ENCODE measurements at places on chromosomes 7 and 10.

GRCh38 chr7:22717760-22718159, 9.2 kb upstream of the IL6 start:
- no peak for DNase-seq

DNA sequence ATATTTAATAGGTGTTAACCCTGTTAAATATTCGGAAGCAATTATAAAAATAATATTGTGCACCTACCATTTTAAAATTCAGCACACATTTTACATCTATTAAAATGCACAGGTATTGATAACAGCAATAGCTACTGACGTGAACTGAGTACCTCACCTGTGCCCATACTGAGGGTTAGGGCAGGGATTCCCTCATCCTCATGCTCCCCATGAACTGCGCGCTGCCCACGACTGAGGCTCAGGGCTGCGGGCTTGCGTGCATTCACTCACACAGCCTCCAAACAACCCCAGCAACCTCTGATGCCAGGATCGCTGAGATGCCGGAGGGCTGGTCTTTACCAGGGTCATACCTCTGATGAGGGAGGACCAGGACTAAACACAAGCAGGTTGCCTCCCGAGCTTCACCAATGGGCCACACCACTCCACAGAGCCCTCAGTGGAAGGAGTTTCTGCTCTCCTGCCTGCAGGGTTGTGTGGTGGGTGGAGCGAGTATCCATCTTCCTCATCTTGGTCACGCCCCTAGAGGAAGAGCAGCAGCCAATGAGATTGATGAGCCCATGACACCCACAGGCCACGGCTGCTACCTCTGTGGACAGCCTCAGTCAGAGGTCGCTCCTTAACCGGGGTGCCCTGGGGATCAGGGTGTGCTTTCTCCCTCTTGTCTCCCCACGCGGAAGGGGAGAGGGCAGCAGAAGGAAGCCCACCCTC, 478.3 kb downstream of the TNS3 start:
- DNase-seq, result no peak

GRCh38 chr10:60731134-60731885, 47.0 kb upstream of the CDK1 start:
- peak; percentile 57 for DNase-seq

DNA sequence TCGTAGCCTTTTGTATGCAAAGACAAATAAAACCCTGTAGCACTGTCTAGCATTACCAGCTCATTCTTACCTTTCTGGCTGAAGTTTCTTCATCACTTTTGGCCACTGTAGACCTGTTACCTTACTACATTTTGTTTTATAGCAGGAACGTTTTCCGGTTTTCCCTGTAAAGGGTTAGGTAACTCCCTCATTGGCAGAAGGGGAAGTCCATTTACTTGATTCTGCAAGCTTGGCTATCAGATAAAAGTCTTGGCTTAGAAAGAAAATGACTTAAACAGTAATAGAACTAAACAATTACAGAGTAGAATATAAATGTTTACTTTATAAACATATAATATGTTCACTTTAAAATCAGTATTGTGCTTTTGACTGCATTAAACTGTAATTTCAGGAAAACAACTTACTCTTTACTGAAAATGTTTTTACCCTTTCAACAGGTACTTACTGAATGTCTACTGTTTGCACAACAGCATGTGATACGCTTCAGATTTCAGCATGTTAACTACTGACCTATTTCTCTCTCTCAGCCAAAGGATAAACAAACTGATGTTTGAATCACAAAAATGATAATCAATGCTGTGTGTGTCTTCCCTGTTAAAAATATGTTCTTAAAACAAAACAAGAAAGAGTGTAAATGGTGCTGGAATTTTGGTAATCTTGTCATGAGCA, 67.1 kb downstream of the OTUD1 start:
- no peak for DNase-seq

DNA sequence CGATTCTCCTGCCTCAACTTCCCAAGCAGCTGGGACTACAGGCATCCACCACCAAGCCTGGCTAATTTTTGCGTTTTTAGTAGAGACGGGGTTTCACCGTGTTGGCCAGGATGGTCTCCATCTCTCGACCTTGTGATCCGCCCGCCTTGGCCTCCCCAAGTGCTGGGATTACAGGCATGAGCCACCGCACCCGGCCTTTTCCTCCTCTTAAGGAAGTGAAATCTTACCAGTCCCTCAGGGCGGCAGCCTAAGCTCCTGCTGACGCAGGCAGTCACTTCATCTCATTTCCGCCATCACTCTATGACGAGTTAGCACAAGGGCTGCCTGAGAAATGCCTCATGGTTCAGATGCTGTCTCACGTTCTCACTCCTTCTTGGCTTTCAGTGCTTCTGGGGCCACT, 246.0 kb upstream of the SHH start:
- DNase-seq, result no peak

- no peak for DNase-seq
Measured at GRCh38 chr10:114491419-114491818, 87.1 kb upstream of the AFAP1L2 start.

DNA sequence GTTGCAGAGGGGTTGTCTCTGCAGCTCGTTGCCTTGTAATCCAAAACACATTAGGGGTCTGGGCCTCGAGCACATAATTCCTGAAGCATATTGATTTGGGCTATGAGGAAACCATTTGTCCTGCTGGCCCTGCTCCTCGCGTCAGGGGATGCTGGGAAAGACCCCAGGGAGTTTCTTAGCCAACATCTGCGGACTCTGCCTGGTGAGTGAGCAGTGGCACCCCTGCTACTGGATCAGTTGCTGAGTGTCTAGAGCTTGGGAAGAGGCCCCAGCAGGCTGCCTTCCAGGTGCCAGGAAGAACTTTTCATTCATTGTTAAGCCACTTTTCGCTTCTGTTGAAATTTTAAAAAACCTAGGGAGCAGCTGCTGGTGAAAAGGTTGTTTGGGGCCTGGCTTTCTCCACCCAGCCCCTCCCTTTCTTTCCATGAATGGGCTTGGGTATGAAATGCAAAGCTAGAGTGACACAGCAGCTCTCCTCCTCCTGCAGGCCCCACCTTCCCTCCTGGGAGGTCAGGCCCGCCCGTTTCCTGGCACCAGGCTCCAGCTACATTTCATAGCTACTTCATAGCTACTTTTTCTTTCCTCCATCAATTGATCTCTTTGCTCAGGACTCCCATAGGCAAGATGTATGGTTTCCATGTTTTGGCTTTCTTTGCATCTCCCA, 26.8 kb downstream of the TACR2 start:
- peak; percentile 18 for DNase-seq

GRCh38 chr7:7051206-7051877, 131.0 kb upstream of the C1GALT1 start:
- no peak for DNase-seq

DNA sequence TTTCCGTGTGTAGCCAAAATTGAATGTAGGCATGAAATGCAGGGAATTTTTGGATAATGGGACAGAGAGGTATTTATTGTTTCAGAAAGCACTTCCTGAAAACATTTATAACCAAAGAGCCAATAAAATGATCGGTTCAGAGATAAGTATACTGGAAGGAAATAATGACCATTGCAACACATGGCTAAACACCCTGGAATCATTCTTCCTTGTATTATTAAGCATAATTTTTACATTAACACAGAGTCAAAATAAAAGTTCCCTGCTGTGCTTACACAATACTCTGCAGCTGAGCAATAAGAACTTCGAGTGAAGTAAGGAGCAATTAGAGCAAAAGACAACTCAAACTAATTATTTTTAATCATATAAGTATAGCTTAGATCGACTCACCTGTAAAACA, 648.3 kb downstream of the TNS3 start:
- no peak for DNase-seq

- DNase-seq, result no peak
Measured at GRCh38 chr10:74813381-74814259, 12.8 kb upstream of the KAT6B start.

GRCh38 chr7:157961731-157962457, 625.1 kb downstream of the DNAJB6 start:
- no peak for DNase-seq

DNA sequence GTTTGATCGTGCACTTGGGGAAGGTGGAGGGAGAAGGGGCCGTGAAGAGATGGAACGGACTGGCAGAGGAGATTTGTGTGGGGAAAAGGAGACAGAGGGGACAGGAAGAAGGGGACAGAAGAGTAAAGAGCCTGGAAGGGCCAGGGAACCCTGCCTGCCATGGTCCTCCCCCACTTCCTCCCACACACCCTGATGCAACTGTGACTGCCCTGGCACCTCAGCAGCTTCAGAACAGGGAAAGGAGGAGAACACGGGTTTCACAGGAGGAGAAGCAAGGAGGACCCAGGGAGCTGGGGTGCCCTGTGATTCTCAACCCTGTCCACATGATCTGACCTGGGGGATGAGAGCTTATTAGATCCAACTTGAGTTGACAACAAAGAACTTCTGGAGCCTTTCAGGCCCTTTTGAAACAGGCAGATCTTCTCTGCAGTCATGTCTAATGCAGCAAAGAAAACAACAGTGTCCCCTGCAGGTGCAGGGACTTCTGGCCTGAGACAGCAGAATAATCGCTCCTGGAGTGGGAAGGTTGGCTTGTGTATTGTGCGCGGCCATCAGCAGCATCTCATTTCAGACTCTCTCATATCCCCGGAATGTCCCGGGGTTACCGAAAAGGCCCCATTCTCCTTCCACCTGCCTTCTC, 421.6 kb downstream of the PAXIP1 start:
- no peak for DNase-seq

DNA sequence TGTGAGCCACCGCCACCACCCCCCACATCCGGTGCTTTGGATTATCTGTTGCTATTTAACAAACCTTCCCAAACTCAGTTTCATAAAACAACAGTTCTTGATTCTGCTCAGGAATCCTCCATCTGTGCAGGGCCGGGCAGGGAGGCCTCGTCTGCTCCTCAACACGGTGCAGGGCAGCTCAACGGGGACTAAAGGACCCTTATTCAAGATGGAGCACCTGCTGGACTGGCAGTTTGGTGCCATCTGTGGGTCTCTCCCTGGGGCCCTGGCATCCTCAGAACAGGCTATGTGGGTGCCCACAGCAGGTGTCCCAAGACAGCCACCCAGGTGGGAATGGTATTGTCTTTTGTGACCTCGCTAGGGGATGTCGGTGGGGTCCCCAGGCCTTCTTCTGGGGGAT, 31.0 kb upstream of the ELFN1 start:
- DNase-seq, result no peak

DNA sequence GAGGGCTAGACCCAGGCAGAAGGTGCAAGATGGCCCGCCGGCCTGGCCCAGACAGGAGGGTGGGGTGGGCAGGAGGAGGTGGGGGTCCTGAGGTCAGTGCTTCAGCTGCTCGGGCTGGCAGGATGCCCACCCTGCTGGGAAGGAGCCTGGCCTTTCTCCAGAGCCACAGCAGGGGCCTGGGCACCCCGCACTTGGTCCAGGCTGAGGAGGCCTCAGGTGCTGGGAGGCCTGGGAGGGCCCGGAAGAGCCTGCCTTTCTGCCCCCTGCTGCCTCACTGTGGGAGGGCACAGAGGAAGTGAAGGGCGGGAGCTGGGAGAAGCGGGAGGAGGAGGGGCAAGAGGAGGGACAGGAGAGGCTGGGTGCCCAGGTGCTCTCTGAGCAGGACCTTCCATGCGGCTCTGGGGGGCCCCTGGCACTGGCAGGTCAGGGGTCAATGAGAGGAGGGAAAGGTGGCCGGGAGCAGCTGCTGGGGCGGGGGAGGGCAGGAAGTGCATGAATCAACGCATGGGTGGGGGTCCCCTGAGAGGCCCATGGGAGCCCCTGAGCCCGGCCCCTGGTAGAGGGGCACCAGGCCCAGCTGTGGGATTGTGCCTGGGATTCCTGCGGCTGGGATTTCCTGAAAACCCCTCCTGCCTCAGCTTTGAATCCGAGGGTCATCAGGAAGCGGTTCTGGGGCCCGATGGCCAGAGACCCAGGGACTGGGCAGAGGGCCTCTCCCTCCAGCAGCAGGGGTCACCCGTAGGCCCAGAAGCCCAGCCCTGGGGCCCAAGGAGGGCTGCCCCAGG, 49.9 kb downstream of the PWWP2B start:
- DNase-seq, result peak; percentile 87

DNA sequence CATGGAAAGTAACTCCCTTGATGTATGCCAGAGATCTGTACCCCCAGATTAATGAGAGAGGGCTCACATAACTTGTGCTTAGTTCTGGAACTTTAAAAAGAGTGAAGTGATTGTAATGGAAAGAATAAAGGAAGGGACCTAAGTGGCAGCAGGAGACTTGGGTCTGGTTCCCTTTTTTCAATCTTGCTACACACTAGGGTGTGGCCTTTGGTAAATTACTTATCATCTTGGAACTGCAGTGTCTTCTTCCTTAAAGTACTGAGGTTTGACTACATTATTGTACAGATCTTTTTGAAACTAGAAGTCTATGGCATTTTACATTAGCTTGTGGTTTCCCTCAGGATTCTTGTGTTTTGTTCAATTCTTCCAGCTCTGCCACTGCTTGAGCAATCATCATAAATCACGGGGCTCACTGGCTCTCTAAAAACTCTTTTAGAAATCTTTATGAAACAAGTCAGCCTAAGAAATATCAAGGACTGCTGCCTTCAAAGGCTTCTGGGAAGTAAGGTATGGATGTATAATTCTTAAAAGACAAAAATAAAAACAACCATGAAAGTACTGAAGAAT, 22.5 kb upstream of the CHRM2 start:
- no peak for DNase-seq

DNA sequence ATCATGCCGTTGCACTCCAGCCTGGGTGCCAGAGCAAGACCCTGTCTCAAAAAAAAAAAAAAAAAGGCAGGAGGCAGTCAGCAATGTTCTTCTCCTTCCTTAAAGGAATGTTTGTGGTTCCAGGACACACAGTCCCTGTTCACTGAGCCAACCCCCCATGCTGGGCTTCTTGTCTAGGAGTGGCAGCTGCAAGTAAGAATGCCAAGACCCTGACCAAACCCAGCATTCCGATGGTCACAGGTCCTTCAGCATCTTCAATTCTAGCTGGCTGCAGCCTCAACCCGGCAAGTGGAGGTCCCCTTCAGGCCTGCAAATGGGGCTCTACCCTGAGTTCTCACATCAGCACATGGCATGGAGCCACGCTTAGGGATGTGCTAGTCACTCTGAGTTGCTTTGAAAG, 38.2 kb upstream of the CUX1 start:
- DNase-seq, result no peak

GRCh38 chr7:90231304-90231703, 13.7 kb upstream of the CFAP69 start:
- DNase-seq, result no peak

- DNase-seq, result no peak
Measured at GRCh38 chr10:109780997-109781396, 142.3 kb downstream of the XPNPEP1 start.

- no peak for DNase-seq
Measured at GRCh38 chr7:917255-918117, 37.0 kb downstream of the ADAP1 start.

- peak; percentile 4 for DNase-seq
Measured at GRCh38 chr7:106520962-106521514, 139.9 kb downstream of the CCDC71L start.

- no peak for DNase-seq
Measured at GRCh38 chr7:75867390-75867717, 11.5 kb upstream of the RHBDD2 start.

DNA sequence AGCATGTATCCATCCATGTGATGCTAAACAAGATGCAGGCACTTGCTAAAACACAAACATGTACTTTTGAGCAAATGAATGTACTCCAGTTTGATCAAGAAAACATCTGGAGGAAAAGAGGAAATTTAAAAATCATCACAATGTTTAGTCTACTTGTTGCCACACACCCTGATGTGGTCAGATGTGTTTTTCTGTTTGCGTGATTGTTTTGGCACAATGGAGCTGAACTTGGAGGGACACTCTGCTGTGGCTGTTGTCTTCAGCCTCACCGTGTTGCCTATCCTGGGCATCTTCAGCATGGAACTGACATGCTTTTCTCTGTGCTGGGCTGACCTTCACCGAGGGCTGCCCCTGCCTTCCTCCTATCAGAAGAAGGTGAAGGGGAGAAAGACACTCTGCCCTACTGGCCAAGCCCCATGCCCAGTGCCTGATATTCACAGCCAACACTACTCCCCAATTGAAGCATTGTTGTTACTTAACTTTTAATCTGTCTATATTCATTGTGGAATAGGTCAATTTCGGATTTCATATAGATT, 268.3 kb upstream of the IGFBP3 start:
- DNase-seq, result no peak
